Left renal cortex interstitium (tissue), 4 donors: ENCODE measurements at places on chromosomes 12 and 14.

DNA sequence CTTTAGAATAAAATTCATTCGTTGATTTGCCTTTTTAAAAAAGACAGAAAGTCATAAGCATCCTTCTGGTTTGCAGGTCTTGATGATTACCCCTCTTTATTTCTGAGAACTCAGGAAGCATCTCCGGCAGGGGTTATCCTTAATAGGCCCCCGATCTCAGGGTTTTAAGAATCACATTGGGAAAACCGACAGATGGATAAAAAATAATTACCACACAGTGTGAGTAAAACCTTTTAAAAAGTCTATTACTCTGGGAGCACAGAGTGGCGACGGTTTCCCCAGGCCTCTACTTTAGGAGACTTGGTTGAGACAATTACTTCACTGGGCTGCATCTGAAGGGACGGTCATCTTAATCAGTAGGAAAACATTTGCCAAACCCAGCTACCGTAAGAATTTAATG is 56.5 kb downstream of the KCNMB4 start:
- no peak for DNase-seq

GRCh38 chr12:68374307-68374982 is 42.3 kb upstream of the MDM1 start:
- no peak for DNase-seq

GRCh38 chr14:71555654-71556559 is 376.3 kb upstream of the RGS6 start:
- no peak for DNase-seq

DNA sequence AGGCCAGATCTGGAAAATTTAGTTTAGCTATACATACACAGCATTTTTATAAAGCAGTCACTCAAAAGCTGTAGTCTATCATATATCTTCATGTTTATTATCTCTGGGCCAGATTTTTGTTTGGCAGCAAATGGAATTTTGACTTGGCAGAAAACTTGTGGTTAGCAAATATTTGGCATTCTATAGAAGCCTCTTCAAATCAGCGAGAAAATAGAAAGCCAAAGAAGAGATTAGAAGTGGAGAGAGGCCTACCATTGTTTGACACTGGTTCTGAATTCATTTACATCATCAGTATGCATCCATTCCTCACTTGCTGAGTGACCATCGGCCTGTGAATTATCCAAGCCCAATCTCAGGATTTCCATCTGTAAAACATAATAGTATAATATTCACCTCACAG is 1077.6 kb downstream of the GALC start:
- no peak for DNase-seq

GRCh38 chr12:9049520-9050133 is 60.3 kb downstream of the KLRG1 start:
- DNase-seq: no peak

DNA sequence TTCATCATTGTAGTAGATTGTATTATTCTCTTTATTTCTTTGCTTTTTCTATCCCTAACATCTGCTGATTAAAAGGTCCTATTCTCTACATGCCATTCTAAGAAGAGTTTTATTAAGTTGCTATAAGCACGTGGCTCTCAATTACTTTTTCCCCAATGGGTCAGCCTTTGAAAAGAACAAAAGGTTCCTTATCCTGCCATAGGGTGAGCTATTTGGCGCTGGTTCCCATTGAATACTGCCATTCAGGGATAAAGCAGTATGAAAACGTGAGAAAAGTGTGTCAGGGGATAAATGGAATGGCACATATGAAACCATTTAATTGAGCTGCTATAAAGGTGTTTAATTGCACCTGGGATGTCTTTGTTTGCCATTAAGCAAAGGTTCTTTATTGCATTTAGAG is 80.9 kb downstream of the SYNE2 start:
- DNase-seq: no peak

GRCh38 chr12:70609739-70610491 is 27.3 kb downstream of the PTPRB start:
- DNase-seq: no peak

GRCh38 chr12:133236144-133236543 is 467 bp upstream of the ANHX start:
- DNase-seq: no peak

GRCh38 chr14:101821528-101821927 is 60.0 kb downstream of the PPP2R5C start:
- DNase-seq: no peak

DNA sequence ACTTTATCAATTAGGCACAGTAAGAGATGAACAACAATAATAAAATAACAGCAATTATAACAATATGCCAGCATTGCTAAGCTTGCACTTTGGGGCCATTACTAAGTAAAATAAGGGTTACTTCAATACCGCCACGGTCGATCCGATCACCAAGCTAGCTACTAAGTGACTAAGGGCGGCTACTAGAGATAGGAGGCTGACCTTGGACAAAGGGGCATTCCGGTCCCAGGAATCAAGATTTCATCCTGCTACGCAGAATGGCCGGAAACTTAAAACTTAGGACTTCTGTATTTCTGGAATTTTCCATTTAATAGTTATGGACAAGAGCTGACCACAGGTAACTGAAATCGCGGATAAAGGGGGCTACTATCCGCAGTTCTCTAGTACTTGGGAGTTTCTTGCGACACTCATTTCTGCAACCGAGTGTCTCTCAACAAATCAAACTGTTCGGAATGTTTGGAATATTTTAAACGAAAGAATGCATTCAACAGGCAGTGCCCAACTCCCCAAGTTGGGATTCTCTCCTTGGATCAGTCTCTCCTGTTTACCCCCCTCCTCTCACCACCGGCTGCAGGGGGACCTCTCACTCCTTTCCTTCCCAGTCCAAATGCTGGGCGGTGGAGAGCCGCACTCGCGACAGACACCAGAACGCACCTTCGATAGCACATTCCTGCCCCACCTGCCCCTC is 650 bp downstream of the HEBP1 start:
- no peak for DNase-seq
